T-helper 9 cell (primary cell): ENCODE measurements at places on chromosomes 5 and 9.

- peak; percentile 32 for DNase-seq
Measured at GRCh38 chr5:91311697-91312501, 71.2 kb downstream of the ARRDC3 start.

DNA sequence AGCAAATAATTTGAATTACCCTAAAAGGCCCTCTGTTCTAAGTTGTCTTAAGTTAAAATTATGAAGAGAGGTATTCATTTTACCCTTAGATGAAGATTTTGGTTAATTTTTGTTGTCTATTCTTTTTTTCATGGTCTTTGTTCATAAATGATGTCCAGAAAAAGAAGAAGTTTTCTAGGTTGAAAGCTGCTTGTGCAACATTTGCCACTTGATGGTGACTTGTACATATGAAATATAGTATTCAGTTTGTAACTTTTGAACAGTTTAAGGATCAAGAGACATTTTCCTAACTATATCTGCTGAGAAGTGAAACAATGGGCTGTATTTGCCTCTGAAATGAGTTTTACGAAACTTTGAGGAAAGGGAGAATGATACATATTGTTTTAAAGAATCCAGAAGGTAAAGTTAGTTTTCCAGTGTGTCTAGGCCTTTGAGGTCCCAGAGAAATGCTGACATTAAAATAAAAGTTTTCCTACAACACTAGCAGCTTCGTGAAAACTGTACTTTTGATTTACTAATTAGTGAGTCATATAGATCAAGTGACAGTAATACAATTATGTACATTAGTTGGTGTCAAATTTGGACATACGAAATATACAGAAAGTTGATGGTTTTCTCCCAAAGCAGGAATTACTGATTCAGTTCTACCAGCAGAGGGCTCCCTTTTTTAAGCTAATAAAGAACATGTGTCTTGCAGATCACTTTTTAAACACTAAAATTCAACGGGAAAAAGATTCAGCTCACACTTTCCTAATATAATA lies 70.5 kb downstream of the PIK3R1 start:
- no peak for DNase-seq

GRCh38 chr9:114742947-114743346 lies 61.0 kb upstream of the TEX48 start:
- no peak for DNase-seq

DNA sequence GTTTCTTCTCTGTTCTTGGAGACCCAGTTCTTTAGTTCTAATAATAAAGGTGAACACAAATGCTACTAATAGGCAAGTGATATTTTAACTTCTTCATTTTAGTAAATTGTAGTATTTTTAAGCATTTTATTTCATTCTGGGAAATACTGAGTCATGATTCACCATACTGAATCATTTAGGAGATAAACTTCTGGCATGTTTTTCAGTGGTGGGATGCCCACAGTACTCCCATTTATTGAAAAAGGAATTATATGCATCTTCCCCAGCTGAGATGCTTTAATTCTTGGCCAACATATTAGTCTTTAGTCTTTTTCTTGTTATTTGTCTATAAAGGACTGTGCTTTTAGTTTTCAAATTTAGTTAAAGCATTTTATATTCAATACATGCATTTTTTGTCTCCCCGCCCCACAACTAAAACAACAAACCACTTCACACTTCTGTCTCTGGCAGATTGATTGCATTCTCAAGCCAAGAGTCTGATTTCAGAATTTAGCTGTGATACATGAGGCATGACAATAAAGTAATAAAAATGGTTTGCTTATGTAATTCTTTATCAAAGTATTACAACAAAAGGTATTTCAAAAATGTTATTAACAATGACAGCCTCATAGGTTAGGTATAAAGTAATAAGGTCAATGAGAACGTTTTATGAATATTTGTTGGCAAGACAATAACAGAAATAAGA lies 125.2 kb upstream of the CDH18 start:
- no peak for DNase-seq

DNA sequence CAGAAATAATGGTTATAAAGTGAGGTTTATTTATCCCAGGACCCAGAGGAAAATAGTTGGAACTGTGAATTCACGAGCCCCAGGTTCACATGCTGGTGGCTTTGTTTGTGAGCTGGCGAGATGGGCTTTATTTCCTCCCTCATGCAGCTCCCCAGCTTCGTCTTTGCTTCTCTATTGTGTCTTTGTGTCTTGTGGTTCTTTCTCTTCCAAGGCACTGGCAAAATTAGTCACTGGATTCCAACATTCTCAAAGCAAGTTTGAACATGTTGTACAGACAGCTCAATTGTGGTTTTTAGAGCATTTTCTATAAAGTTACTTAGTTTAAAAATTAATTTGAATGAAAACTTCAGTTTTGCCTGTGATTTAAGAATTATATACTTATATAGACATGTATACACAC lies 7.2 kb downstream of the NDUFS6 start:
- DNase-seq, result no peak

DNA sequence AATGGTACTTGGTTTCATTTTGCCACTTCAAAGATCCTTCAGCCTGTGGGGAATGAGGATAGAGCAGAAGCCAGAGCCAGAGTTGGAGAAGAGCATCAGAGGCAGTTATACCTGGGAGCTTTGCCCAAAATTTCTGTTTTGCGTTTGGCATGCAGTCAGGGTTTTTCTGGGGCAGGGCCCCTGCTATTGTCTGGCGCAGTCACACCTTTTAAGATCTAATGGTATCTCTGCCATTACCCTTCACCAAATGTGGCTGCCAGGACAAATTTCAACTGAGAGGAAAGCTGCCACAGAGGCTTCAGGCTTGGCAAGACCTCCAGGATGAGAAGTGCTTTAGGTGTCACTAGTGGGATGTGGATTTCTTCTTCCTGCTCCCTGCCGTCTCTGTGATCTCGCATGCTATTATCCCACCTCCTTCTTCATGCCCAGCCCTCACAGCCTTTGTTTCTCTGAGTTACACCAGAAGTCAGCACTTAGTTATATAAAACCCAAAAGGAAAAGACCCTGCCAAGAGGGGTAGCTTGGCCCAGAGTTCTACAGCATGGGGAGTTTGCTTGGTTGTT lies 357.0 kb downstream of the TLE4 start:
- no peak for DNase-seq

DNA sequence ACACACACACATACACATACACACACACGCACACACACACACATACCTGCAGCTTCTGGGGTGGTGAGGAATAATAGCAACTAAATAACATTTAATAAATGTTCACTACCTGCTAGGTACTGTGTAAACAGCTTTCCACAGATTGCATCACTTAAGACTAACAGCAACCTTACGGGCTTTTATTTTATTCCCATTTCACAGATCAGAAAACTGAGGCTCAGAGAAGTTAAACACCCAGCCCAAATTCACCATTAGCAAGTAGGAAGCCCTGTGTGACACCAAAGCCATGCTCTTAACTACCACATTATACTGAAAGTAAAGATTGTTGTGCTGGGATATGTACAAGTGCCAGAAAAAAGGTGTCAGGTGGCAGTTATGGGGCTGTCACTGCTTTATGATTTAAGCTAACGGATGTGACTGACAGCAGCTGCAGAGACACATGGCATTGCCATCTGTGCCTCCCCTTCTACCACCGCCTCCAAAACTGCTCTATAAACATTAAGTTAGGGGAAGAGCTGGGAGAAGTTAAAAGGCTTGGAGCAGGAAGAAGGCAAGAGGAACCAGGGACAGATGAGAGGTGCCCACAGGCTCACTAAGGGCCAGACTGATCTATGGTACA lies 13.6 kb downstream of the MTMR12 start:
- no peak for DNase-seq

- DNase-seq, result no peak
Measured at GRCh38 chr9:89168901-89169813, 9.5 kb downstream of the SHC3 start.

- DNase-seq, result no peak
Measured at GRCh38 chr5:172634106-172634899, 6.8 kb upstream of the NEURL1B start.

DNA sequence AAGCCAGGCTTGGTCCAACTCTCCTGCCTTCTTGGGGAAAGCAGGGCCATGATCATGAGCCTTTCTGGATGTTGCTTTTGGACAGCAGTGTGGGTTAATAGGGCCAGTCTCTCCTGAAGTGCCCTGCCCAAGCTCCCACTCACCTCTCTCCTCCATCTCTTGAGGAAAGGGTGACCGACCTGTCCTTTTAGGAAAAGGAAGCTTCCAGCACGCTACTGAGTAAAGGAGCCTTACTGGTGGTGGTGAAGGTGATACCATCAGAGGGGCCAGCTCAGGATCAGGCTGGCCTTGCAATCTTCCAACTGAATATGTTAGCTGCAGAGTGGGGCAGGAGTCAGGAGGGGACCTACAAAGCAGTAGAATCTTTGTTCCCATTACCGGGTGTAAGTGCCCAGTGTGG lies 2.2 kb upstream of the RGS3 start:
- no peak for DNase-seq

DNA sequence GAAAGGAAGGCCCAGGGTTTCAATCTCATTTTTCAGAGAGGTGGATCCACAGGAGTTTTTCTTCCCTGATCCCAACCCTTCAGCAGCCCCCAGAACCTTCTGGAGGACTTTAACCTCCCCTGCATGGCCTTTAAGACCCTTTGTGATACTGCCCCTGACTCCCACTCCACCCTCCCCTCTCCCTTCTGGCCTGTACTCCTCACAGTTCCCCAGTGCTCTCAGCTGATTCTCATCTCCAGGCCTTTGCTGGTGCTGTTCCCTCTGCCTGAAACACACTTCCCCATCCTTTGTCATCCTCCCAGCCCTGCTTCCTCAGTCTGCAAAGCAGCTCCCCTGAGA lies 18.5 kb downstream of the NEURL1B start:
- no peak for DNase-seq

DNA sequence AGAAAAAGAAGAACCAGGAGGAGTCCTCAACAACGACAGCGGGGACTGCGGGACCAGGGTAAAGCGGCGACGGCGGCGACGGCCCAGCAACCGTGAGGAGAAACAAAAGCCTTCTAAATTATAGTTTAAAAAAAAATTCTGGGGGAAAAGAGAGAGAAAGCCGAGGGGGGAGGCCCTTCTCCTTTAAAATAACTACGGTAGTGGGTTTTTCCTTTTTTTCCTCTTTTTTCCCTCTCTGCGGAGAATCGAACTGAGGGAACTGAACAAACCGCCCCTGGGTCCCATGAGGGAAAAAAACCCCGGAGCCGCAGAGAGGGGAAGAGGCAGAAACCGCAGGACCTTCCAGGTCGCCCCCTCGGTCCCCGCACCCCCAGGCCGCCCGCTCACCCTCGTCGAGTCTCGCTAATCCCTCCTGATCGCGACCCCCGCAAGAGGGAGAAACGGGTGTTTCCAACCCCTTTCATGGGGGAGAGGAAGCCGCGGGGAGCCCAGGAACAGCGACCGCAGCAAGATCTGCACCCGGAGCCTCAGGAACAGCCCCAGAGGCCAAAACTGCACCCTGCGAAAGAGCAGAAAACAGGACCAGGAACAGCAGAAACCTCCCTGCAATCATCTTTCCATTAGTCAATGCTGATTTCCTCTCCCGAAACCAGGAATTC lies 453 bp downstream of the CPEB4 start:
- DNase-seq, result no peak

GRCh38 chr5:59923465-59923864 lies 29.9 kb upstream of the PDE4D start:
- DNase-seq, result no peak

DNA sequence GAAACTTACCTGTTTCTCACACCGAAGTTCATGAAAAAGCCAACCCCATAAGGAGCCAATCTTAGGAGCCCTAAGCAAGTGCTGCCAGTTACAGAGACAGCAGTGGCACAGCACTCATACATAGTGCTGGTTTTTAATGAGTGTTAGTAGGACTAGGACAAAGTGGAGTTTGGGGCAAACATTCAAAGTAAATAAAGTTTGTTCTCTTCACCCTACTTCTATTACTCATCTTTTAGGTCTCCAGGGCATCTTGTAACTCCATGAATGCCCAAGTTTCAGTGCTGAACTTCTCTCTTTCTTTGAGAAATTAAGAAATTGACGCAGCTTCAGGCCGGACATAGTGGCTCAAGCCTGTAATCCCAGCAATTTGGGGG lies 584.7 kb downstream of the EBF1 start:
- DNase-seq, result no peak

DNA sequence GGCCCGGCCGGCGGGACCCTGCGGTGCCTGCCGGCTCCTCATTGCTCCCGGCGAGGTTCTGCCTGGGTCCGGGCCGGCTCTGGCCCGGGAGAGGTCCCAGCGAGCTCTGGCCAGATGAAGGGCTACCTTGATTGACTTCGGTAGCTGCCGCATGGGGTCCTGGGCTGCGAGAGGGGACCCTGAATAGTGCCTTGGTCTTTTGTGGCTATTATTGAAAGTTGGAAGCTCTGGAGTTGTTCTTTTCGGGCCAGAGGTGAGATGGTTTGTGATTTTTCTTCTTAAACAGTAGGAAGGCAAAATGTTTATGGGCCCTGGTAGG lies 635 bp downstream of the NAA35 start:
- no peak for DNase-seq

- no peak for DNase-seq
Measured at GRCh38 chr5:166726406-166726805, 1565.0 kb upstream of the WWC1 start.

DNA sequence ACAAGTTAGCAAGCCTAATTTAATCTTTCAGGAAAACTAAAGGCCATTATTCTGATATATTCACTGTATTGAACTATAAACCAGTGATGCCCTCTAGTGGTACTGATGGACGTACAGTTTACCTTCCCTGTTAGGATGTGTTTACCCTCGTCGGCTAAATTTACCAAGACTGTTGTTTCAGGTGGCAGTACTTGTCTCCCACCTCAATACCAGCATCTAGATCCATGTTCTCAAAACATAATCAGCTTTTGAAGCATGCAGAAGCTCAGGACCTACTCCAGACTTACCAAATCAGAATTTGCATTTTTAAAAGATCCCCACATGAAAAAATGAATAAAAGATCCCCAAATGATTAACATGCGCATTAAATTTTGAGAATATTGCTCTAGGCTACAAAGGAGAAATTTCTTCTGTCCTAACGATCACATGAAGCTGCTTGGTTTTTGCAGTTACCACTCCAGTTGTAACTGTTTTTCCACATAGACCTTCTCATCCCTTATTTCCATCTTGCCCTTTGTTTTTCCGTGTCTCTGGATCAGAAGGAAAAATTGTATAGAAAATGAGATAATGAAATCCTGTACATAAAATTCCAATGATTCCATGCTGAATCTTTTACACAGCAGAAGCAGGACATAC lies 3.2 kb upstream of the BAAT start:
- no peak for DNase-seq

- DNase-seq, result no peak
Measured at GRCh38 chr9:569296-569695, 272.2 kb upstream of the DMRT1 start.

- no peak for DNase-seq
Measured at GRCh38 chr9:128099231-128099931, 28.1 kb downstream of the PTGES2 start.

DNA sequence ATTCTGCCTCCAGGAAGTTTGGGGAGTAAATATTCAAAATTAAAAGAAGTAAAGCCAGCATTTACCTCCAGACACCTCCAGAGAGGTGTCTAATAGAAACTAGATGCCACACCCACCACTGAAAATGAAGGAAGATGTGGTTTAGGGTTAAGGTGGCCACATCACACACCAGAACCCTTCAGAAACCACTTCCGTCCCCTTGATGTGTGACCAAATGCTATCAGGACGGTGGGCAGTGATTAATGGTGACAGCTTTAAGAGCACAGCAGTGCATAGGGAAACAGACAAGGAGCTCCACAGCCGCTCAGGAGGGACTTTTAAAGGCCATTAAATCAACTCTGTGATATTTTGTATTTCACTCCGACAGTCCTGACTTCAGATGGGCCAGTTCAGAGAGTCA lies 295.2 kb downstream of the BRINP1 start:
- DNase-seq, result no peak
